ENCODE measurements at places on chromosomes 6 and 20.

DNA sequence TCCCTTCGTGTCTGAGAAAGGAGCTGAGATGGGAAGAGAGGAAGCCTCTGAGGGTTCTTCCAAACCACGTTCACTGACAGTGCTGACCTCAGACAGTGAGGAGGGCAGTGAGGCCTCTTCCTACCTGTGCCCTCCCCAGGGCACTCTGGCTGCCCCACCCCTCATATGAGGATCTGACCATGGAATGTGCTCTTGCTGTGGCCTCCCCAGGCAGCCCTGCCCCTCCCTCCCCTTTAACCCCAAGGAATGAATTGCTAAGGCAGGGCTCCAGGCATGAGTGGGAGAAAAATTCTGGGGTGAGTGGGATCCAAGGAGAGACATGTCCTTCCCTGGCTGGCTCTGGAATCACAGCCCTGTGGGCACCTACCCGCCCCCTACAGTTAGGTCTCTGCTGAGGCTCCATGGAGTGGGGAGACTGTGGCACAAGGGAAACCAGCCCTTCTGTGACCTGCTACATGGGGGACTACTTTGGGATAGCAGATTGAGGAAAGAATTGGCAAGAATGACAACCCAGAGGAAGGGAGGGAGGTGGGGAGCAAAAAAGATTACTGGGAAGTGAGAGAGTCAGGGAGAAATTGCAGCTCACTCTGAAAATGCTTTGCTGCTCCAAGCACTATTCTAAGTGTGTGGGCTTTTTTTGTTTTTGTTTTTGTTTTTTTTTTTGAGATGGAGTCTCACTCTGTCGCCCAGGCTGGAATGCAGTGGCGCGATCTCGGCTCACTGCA is 29.4 kb downstream of the TNXB start:
- no peak for DNase-seq

GRCh38 chr6:162533009-162533400 is 194.6 kb downstream of the PRKN start:
- no peak for DNase-seq

GRCh38 chr6:897528-898207 is 204.7 kb upstream of the EXOC2 start:
- no peak for DNase-seq

GRCh38 chr6:1599469-1599868 is 10.2 kb upstream of the FOXC1 start:
- no peak for DNase-seq

DNA sequence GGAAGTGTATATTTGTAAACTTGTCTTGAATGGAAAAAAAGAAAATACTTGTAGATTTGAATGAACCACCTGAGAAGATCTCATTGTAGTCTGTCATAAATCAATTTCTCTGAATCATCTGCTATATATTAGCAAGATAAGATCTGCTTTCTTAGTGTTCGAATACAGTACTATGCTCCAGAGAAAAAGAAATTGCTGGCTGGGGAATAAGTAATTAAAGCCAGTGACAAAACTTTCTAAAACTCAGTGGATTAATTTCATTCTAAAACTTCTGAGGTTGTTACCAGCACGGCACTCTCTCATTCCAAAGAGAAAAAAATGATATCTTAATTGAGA is 22.4 kb upstream of the MROH8 start:
- DNase-seq, result no peak

DNA sequence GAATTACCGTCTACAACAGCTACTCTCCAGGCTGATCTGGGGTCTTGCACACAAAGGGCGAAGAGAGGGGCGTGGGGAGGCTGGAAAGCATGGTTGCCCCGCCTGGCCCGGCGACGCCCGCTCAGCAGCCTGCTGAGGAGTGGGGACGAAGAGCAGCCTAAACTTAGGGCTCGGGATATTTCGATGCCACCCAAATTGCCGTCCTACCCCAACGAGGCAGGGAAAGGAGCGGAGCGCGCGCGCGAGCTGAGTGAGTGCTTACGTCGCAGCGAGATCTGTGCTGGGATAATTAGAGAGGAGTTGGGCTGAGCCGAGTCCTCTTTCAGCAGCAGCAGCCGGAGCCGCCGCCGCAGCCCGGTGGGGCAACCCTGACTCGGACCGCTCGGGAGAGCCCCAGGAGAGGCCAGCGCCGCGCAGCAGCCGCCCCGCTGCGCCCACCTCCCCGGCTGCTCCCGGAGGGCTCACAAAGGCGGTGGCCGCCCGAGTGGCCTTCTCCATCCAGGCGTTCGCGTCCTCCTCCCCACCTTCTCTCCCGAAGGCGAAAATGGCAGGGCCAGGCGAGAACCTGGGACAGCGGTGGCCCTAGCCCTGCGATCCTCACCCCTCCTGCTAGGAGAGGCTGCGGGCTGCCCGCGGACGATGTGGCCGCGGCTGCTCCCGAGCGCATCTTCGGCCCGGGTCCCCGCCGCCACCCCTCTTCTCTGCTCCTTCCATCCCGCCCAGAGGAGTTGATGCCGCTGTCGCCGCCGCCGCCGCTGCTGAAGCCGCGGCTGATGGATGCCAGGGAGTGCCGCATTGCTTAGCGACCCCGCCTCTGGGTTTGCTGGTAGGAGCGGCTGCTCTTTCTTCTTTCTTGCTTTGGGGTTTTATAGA is at the start of gene CLVS2:
Gene CLVS2, plus strand, starts transcription at position 315 of the 873 bp plus-strand sequence. CDS start 1,543 bp downstream, outside the sequence.
- DNase-seq, result no peak

- no peak for DNase-seq
These were observed 142.0 kb downstream of the UST start for GRCh38 chr6:148888856-148889255.

DNA sequence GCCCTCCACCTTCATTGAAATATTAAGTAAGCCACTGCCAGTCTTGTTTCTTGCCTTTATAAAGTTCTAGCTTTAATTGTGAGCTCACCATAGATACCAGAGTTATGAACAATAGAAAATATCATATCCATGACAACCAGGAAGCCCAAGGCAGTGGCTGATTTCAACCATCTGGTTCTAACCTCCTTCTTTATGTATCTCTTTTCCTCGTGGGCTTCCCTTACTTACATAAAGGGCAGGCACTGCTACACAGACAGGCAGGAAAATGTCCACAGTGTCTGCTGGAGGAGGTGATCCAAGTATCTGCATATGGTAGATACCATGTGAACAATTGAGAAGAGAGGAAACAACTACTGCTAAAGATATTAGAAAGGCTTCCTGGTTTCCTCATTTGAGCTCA is 65.2 kb upstream of the PRND start:
- no peak for DNase-seq

GRCh38 chr6:1348675-1349074 is 36.8 kb downstream of the FOXQ1 start:
- DNase-seq, result no peak

DNA sequence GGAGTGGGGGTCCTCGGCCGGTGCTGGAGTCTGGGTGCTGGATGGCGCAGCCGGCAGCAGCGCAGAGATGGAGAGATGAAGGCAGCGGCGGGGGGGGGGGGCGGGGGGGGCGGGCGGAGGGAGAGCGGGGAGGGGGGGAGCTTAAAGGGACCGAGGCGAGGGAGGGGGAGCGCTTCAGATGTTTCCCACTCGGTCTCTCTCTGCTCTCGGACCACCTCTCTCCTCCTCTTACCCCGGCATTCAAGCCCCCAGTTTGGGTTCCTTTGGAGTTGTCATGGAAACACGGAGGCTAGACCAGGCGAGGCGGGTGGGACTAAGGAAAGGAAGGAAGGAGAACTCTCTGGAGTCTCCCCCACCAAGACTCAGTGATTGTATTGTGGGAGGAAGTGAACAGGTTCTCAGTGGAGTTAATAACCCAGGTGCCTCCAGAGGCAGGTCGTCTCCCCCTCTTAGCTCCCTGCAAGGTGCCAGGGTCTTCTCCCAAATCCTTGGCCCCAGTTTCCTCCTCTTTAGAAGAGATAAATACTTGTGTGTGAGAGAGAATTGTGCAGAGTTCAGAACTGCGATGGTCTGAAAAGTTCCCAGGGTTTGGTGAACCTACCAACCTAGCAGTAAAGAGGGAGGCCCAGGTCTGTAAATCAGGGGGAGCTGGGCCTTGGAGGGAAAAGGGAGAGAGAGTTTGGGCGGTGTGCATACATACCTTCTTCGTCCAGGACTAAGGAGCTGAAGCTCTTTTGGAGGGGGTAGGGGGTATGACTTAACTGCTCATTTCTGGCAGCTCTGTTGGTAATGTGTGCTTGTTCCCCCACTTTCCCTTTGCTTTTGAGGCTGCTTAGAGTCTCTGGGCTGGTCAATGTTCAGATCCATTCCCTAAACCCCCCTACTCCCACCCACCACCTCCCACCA is at the start of gene PRRT1:
Gene PRRT1, minus strand, starts transcription at position 77 of the 906 bp plus-strand sequence. CDS start 112 bp downstream, outside the sequence.
- DNase-seq, result no peak

DNA sequence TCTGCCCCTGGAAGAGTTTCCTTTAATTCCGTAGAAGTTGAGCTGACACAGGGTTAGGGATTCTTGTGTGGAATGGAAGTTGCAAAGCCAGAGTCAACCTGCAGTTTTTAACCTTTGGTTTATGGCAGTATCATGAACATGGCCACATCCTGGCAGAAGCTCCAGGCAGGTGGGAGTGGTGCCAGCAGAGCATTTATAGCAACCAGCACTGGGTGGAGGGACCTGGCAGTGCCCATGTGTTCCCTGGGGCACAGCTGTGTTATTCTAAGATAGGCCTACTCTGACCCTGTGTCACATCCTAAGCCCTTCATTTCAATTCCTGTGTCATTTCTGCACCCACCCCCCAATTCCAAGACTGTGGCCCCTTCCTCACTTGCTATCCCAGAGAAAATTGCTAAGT is 26.1 kb upstream of the ZNF831 start:
- no peak for DNase-seq

GRCh38 chr6:149395185-149395584 is 4.9 kb upstream of the SUMO4 start:
- no peak for DNase-seq

- no peak for DNase-seq
These were observed 179.6 kb upstream of the CCN2 start for GRCh38 chr6:132130626-132131298.

- DNase-seq, result no peak
These were observed 72.8 kb upstream of the PAX1 start for GRCh38 chr20:21632735-21633053.

DNA sequence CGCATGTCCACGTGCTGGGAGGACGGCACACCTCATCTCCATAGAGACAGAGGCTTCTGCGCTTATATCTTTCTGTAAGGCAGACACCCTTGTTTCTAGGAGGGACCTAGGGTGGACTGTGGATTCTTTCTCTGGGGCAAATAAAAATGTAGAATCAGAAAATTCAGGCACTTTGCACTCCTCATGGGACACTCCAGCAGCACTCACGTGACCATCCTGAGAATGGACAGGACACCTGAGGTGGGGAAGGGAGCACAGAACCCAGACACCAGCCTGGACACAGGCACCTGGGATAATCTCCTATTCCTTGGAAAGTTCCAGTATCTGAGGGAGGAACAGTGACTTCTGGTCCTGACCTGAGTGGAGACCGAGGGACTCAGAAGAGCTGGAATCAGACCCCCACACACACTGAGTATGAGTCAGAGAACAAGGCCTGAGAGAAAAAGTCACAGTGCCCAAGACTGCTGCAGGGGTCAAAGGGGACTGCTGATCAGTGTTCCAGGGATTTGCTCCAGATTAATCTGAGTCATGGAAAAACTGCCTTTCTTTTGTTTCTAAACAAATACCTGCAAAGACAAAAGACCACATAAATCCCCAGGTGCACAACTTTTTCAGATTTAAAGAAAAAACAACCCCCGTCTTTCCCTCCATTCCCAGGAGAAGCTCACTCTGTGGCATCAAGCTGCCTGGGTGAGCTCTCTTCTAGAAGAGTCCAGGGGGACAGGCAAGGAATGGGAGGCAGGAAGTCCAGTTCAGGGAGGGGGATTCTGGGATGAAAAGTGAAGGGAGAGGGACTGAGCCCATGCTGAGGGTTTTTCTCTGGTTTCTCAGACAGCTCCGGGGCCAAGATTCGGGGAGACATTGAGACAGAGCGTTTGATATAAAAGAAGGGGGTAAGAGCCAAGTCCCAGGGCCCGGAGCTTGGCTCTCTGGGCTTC is 35.6 kb upstream of the MICB start:
- no peak for DNase-seq

DNA sequence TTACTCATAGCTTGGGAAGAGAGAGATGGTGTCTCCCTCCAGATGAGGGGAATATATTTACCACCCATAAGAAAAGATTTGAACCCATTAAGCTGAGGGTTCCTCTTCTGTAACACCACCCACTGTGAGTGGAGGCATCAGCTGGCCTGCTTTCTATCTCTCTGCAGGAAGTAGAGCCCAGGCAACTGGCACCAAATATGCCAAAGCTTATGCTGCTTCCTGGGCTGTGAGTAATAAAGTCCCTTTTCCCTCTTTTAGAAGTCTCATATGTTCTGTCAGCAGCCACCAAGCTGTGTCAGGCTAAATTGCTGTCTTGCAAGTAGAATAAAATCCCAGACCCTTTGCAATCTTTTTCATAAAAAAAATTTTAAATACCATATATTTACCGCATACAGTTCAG is 241.4 kb downstream of the LAMA2 start:
- no peak for DNase-seq

DNA sequence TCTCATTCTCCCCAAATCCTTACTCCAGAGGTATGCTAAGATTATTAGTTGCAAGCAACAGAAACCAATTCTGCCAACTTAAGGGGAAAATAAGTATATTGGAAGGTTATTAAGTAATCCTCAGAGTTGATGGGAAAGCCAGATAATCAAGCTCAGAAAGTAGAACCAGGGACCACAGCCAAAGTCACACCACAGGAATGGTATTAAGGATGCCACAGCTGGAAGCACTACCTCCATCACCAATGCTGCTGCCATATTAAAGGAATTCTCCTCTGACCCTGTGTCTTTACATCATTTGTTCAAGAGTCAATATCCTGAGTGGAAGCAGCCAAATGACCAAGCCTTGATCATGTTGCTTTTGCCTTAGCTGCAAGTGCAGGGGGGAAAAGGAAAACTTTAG is 9.9 kb downstream of the PROCR start:
- no peak for DNase-seq

GRCh38 chr20:19916531-19917485 is 100.4 kb upstream of the NAA20 start:
- DNase-seq, result no peak

DNA sequence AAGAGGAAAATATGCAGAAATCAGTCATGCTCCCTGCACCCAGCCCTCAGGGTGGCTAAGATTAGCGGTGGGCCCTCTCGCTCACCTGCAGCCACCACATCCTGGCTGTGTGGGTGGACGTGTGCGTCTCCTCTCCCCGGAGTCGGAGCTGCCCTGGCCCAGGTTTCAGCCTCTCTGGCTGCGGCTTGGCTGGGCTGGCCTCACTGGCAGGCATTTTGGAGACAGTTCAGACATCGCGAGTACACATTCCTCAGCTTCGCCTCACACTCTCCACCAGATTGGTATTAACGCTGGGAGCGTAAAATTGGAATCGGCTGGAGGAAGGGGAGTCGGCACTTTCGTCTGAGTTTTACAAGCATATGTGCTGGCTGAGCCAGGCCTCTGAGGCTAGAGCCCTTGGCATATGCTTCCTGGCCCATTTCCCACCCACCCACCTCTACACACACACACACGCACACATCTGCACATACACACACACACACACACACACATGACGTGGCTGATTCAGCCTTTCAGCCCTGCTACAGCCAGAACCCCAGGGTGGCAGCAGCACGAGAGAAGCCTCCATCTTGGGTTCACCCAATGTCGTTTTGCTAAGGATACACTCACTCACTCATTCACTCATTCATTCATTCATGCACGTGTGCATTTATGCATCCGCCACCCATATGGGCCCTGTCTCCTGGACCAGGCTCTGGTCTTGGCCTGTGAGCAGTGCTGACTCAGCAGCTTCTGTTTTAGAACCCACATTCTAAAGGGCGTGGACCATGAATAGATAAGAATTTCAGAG is 42.9 kb downstream of the BCAS4 start:
- no peak for DNase-seq

GRCh38 chr20:46332373-46333160 is 24.3 kb upstream of the CDH22 start:
- DNase-seq, result no peak

- no peak for DNase-seq
These were observed 118.8 kb downstream of the TINAG start for GRCh38 chr6:54426995-54427394.

- DNase-seq, result no peak
These were observed 90.5 kb downstream of the SOD2 start for GRCh38 chr6:159602431-159603041.

Data from T-helper 17 cell (primary cell).